ENCODE measurements at places on chromosomes 13 and 19.
A peak's percentile ranks its signal among the peaks of the same experiment; 100 is the strongest.

DNA sequence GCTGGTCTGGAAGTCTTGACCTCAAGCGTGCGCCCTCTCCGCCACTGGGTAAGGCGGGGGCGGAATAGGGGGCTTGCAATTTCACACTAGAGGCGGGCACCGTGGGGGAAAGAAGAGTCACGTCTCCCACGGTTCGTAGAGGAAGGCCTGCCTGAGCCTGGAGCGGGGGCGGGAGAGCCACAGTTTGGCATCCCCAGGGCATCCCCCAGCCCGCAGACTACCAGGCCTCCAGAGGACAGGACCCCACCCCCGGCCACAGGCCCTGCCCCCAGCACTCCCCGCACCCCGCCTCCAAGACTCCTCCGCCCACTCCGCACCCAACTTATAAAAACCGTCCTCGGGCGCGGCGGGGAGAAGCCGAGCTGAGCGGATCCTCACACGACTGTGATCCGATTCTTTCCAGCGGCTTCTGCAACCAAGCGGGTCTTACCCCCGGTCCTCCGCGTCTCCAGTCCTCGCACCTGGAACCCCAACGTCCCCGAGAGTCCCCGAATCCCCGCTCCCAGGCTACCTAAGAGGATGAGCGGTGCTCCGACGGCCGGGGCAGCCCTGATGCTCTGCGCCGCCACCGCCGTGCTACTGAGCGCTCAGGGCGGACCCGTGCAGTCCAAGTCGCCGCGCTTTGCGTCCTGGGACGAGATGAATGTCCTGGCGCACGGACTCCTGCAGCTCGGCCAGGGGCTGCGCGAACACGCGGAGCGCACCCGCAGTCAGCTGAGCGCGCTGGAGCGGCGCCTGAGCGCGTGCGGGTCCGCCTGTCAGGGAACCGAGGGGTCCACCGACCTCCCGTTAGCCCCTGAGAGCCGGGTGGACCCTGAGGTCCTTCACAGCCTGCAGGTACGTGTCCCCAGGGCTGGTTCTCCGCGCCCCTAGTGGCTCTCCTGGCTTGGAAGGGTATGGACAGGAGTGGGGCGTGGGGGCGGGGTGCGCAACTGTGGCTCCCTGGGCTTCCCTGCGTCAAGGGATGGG, at the start of gene ANGPTL4:
TSS of gene ANGPTL4 (plus strand) at position 353 of the 969 bp plus-strand sequence. CDS start at position 520, 167 bp downstream.
- DNase-seq = peak; percentile 86

DNA sequence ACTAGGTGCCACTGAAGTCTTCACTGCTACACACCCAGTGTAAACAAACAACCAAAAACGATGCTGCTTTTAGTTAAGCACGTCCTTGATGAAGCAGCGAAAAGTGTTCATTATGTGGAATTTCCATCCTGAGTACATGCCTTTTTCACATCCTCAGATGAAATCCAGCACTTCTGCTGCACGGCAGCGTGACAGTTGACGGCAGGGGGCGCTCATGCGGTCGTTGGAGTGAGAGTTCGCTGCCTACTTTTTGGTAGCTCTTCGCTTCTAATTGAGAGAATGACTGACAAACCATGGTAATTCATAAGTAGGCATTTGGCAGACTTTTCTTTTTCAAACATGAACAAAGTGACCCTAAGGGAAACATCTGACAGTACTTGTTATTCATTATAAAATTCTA, 1124.9 kb downstream of the EFNB2 start:
- DNase-seq = peak; percentile 39

- DNase-seq = no peak
Measured at GRCh38 chr19:850979-851335, 1.1 kb upstream of the ELANE start.

DNA sequence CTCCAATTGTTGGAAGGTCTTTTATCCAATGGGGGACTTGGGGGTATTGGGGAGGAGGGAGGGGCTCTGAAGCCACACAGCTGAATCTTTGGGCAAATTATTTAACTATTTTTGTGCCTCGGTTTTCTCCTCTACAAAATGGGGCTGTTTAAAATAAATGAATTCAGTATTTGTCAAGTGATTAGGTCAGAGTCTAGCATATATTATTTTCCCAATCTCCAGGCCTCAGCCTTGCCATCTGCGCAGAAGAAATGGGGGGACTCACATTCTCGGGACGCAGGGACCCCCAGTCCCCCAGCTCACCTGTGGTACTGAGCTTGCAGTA, 1.5 kb downstream of the TLE5 start:
- no peak for DNase-seq

- no peak for DNase-seq
Measured at GRCh38 chr13:104953588-104953987, 1581.9 kb downstream of the EFNB2 start.

DNA sequence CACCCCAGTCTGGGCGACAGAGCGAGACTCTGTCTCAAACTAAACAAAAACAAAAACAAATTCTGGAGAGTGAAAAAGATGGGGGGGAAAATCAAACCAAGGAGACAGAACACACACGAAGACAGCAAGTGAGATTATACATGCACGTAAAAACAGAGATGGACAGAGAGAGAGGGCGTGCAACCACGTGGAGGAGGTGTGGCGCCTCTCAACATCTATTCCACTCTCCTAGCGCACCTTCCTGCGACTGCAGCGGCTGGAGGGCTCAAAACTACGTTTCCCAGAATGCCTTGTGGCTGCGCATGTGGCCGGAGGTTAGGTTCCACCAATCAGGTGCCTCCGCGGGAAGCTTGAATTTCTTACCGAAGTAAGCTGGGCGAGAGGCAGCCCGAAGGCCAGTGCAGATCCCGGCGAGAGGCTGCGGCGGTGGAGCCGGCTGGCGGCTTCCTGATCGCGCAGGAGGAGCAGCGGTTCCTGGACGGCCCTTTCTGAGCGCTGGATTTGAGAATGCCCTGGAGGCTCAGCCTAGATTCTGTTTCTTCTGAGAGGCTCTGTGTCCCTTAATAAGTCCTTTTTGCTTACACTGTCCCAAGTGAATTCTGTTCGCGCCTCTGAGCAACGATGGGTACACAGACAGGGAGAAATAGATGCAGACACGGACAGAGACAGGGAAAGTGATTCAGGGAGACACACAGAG, 13.1 kb upstream of the NANOS2 start:
- peak; percentile 91 for DNase-seq

DNA sequence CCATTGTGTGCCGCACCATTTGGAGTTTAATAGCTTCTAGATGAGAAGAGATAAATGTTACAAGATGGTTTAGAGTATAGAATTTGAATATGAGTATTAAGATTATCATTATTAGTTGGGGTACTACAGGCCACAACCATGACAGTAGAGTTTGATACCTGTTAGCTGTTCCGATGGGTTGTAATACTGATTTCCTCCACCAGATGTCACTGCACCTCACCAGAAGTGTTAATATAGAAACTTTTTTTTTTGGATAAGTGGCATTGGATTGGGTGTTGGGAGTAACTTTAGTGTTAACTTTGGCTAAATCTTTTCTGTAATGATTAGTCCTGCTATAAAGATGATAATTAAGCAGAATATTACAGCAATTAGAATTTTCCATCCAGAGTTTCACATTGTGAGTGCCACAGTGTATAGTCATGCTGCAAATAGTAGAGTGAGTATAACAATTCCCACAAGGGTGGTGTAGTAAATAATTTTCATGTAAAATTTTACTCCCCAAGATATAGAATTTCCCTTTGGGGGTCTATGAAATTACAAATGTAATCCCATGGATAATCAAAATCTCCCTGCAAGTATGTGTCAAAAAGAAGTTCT, 56.3 kb downstream of the PSG3 start:
- DNase-seq = peak; percentile 20

GRCh38 chr13:93450191-93450621, 223.6 kb downstream of the GPC6 start:
- no peak for DNase-seq

Data from activated CD4-positive, alpha-beta T cell treated with anti-CD3 and anti-CD28 coated beads, Interleukin-2, amount 50 U/mL, for 48 hours (primary cell).